ENCODE measurements at places on chromosomes 11 and 22. TPM values are rescaled to one million over a fixed set of nuclear protein-coding genes. Genes with fewer than 3 reads are reported as not detected.
A peak's percentile ranks its signal among the peaks of the same experiment; 100 is the strongest.

DNA sequence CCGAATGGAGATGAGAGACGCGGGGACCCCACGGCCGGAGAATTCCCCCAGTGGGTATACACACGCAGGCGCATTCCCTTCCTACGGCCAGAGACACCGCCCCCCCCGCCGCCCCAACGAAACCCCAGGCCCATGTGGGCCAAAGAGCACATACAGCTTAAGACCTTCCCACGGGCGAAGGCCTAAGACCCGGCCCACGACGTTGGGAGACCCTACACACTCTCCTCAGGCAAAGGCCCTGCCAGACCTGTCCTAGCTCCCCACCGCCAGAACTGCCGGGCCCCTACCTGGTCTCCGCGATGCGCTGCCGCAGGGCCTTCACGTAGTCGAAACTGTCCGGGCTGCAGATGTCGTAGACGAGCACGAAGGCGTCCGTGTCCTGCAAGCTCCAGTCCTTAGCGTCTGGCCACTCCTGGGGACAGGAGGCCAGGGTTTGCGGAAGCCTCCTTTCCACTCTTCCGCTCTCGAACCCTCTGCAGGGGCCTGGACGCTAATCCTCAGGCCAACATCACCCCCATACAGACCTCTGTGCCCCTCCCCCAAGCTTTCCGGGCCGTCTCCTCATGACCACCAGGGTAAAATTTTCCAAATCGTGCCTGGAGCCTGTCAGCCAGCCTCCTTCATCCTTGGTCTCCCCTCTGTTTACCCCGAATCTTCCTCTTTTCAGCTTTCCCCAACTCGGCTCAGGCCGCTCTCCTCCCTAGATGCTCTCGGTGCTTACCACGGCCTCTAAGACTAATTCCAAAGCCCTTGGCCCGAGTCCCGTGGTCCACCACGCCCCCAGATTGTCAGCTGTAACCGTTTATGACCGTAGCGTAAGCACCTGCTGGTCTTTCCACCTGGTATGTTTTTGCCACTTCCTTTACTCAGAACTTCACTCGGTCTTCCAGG is 1.7 kb downstream of the RASL10A start:
- no peak for DNase-seq

DNA sequence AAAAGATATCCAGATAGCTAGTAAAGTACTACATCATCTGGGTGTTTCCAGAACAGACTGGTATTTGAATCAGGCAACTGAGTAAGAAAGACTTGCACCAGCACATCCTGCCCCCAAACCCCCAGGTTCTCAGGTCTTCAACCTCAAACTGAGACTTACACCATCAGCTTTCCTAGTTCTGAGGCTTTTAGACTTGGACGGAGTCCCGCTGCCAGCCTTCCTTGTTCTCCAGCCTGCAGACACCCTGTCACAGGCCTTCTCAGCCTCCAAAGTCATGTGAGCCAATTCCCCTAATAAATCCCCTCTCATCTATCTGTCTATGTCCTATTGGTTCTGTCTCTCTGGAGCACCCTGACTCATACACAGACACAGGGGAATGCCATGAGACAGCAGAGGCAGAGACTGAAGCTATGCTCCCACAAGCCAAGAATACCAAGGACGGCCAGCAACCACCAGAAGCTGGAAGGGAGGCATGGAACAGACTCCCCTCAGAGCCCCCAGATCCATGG is 10.9 kb downstream of the SMCO4 start:
- DNase-seq = no peak

CRACR2B gene
- total RNA-seq = not detected

DNA sequence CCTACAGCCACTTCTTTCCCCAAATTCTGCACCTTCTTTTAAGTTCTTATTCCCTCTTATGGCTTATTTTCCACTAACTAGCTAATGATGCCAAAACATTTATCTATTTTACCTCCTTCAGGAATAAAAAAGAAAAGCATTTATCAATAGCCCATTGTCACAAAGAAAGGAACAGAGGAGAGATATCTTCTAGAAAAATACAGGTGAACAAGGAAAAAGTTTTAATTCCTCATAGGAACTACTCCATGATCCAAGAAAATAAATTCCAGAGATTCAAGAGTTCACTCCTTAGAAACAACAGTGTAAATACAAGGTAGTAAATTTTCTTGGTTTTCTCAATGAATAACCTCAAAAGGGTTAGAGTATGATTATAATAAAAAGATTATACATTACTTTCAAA is 52.6 kb upstream of the TOP3B start:
- DNase-seq = no peak

- no peak for DNase-seq
Observed at GRCh38 chr22:46361826-46362202, 26.3 kb downstream of the TRMU start.

DNA sequence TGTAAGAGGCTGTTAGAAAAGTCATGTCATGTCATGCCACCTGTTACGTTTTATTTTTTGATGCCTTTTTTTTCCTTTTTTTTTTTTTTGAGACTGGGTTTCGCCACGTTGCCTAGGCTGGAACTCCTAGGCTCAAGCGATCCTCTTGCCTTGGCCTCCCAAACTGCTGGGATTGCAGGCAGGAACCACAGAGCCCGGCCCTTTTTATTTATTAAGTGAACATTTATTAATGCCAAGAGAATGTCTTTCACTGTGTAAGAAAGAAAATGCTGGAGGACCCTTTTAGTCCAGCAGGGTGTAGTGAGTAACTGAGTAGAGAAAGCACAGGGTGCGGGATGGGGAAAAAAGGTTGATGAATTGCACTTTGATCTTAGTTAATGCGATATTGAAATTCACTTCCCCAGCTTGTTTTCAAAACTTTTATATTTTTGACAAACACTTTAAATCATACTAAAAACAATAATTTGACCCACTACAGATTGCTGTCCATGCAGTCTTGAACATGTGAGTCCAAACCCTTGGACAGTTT is 2.3 kb upstream of the XBP1 start:
- DNase-seq = no peak

- DNase-seq = no peak
Observed at GRCh38 chr11:6472934-6473333, 807 bp downstream of the TRIM3 start.

CHCHD10 gene
- 17.3 TPM for total RNA-seq

GRCh38 chr11:117502015-117502778 is 174.5 kb downstream of the CEP164 start:
- DNase-seq = no peak

PITPNB gene
- total RNA-seq = 10.0 TPM

GRCh38 chr11:68275721-68276507 is 4.1 kb upstream of the C11orf24 start:
- DNase-seq = no peak

- no peak for DNase-seq
Observed at GRCh38 chr22:42314709-42315391, 44.4 kb upstream of the TCF20 start.

CALCB gene
- not detected for total RNA-seq

- no peak for DNase-seq
Observed at GRCh38 chr22:19727310-19728150, 4.2 kb downstream of the GP1BB start.

DNA sequence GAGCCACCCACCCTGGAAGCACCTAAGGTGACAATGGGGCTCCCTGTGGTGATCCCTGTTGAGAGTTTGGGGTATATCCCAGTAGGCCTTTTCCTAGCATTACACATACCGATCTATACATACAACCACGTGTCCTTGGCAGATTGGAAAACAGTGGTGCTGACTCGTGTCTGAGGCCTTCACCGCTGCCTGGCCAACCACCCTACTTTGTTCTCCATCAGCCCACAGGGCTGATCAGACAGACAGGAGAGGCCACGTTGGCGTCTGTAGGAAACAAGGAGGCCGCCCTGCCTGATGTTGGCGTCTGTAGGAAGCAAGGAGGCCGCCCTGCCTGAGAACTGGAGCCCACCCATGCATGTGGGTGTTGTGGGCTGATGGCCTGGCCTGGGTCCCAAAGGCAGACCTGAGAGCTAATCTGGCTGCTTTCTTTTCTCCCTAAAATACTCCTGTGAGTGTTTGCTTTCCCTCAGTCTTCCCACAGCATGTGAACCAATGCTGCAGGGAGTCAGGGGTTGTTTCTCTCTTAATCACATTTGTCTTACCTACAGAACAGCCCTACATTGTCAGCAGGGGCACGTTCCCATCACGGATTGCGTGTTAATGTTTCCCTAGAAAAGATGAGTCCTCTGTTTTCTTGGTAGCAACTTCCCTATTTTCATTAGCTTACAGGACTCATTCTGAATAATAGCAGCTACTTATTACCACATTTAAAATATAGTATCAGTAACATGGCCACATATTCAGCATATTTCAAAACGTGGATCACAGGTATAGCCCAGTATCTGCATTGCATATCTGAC is 57.2 kb downstream of the SBF1 start:
- DNase-seq = no peak

YAP1 gene
- 44.5 TPM for total RNA-seq

DNA sequence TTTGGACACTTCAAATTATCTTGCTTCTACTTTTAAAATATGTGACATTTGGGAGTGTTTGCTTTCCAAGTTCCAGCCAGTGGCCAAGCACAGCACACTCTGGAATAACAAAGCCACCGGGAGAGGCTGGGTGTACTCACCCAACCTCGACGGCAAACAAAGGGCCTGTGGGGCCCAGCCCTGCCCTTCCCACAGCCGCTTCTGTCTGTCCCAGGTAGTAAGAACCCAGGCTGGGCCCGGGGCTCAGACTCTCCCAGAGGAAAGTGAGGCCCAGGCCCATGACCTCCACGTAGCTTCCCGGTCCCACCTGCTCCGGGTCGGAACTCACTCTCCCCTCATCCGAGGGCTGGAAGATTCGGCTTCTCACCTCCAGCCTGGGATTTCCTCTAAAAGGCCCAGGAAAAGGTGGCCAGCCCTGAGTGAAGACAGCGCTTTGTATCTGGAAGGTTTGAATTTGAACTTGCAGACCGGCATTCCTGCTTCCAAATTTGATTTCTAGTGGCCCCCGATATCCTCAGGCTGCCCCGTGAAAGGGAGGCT is 93.5 kb downstream of the CELSR1 start:
- DNase-seq = no peak

DNA sequence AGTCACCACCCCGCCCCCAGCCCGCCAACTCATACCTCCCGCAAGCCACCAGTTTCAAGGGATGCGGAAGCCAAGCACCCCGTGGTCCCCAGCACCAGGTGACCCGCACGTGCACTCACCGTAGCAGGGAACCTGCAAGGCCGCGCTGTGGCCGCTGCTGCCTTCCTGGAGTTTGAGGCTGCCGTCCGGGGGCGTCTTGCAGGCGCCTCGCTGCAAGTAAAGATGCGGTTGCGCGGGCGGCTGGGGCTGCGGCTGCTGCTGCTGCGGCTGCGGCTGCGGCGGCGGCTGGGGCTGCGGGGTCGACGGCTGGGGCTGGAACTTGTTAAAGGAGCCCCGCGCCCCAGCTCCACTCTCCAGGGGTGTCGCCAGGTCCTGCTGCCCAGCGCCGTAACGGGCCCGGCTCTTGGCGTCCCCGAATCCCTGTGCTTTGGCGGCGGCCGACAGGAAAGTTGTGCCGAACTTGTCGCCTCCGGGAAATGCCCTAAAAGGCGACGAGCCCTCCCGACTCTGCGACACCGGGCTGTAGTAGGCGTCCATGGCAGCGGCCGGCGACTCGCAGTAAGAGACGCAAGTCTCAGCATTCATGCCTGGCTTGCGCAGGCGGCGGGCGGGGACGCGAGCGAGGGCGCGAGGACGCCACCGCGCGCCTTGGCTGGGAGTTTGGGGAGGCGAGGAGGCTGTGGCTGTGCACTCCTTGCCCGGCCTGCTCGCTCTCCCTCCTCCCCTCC is at the start of gene ALX4:
ALX4 (minus strand) TSS at position 662 of the 728 bp plus-strand sequence; CDS start at position 585, 77 bp downstream.
- DNase-seq = peak; percentile 52

DNA sequence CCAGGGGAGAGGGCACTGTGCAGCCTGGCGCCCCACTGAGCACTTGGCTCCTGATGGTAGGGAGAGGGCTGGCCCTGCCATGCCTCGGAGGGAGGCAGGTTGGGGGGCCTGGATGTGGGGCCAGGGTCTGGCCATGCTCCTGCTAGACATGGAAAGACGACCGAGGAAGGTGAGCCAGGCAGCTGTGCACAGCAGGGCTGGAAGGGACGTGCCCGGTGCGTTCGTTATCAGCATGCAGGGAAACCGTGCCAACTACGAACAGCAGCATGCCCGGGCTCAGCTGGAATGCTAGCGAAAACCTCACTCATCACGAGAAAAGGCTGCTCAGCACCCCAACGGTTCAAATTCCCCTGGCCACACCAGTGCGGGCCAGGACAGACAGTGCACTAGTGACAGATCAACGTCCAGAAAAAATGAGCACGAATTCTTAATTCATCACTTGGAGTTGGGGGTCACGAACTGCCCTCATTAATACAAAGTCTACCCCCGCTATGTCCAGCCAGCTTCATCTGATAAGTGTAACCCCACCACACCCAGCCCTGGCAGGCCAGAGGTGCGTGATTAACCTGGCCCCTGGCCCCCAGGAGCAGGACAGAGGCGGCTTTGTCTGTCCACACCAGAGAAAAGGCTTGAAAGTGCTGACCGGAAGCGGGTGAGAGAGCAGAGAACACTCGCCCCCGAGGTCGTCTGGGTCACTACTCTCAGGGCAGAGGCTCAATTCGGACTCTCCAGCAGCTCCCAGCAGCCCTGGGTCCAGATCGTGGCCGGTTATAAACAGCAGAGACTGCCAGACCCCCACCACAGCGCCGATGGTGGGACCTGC is 84.2 kb downstream of the CELSR1 start:
- peak; percentile 49 for DNase-seq
